ENCODE measurements at places on chromosomes 5 and 9. TPM values are rescaled to one million over a fixed set of nuclear protein-coding genes. Genes with fewer than 3 reads are reported as not detected.

The FBP1 gene
- total RNA-seq, result not detected

The CD180 gene
- total RNA-seq, result not detected

The TAF1L gene
- total RNA-seq, result not detected

The RETREG1 gene
- 3.3 TPM for total RNA-seq

The LCN1 gene
- not detected for total RNA-seq

The ELAVL2 gene
- total RNA-seq, result not detected

The OBP2B gene
- total RNA-seq, result not detected

The CLTB gene
- 145 TPM for total RNA-seq

The PCDHA1 gene
- total RNA-seq, result 0.14 TPM
